ENCODE measurements at places on chromosomes 3 and 15.

- DNase-seq, result no peak
Measured at GRCh38 chr3:178325330-178325729, 210.9 kb upstream of the KCNMB2 start.

GRCh38 chr15:77753281-77753873, 120.7 kb upstream of the LINGO1 start:
- DNase-seq, result no peak

DNA sequence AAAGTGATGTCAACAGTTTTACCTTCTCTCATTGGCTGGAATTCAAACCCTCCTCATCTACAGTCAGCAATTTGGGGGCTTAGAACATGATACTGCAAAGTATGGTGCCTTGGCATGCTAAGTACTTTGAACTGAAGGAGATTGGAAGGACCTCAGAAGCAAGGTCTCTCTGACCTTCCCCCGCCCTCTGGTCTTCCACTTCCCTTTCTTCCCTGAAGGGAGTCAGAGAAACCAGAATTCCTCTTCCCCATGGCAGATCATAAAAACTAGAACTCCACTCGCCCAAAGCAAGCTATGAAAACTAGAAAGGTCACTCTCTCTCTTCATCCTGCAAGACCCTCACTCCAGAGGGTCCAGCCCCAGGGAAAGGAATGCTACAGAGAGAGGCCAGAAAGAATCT, 64.2 kb downstream of the CD200R1L start:
- DNase-seq, result no peak

DNA sequence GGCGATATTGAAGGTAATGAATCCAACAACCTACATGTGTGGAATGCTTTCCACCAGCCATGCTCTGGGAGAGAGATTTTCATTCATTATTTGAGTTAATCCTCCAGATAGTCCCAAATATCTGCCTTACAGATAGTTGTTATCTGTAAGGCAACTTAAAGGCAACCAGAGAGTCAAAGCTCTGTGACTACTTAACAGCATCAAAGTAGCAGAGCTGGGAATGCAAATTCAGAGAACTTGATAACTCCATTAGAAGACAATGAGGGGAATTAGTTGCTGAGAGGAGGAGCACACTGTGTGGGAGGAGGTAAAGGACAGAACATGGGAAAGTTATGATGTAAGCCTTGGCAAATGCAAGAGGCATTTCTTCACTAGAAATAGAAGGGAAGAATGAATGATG, 10.5 kb upstream of the CRBN start:
- no peak for DNase-seq

DNA sequence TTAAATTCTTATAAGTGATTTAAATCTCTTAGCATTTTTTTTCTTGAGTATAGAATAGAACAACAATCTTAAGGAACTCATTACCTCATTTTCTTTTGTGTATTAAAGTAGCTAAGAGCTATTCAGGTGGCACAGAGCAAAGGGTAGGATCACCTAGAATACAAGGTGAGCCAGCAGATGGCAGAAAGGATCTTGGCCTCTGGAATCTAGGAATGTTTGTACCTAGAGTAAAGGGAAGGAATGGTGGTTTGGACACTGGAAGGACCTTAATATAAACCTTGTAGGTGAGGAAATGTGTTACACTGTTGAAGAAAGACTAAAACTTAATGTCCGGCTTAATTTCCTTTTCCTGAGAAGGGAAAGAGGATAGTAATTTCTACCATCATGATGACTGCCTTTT, 89.0 kb downstream of the GHSR start:
- DNase-seq, result no peak

GRCh38 chr3:181623924-181624694, 87.6 kb upstream of the SOX2 start:
- no peak for DNase-seq

GRCh38 chr3:165521131-165521871, 315.9 kb downstream of the BCHE start:
- DNase-seq, result no peak

DNA sequence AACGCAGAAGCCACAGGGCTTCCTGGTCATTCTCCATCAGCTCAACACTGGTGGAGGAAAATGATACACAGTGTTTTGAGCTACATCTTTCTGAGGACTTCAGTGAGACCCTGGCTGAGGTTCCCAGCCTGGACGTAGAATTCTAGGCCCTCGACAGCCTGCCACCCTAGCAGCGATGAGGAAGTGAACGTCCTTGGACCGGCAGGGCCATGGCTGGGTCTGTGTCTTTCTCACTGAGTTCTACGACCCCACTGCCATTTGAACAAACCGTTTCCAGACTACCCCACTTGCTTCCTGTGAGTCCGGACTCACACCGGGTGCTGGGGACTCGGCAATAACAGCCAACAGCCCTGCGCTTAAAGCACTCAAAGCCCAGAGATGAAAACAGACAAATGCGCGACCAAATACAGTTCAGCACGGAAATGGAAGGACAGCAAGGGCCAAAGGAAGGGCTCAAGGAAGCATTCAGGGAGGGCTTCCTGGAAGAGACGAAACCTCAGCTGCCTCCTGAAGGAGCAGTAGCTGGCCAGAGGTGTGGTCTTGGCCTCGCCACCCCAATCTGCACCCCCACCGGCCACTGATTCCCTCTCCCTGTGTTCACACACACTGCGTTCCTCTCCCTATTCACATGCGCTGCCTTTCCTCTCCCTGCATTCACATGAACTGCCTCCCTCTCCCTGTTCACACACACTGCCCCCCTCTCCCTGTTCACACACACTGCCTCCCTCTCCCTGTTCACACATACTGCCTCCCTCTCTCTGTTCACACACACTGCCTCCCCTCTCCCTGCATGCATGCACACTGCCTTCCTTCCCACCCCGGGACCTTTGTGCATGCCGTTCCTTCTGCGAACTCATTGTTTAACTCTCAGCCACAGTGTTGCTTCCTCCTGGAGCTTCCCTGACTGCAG, 136.3 kb upstream of the PRR20G start:
- no peak for DNase-seq

GRCh38 chr3:160643994-160644393, 33.0 kb upstream of the ARL14 start:
- DNase-seq, result no peak

Measured in stimulated activated CD4-positive, alpha-beta T cell treated with anti-CD3 and anti-CD28 coated beads, Interleukin-4, amount 100 ng/mL, for 1 hour (primary cell).